ENCODE measurements at places on chromosomes 12 and 14.

GRCh38 chr14:59187802-59188460 is 536 bp upstream of the DAAM1 start:
- DNase-seq: peak; percentile 4

GRCh38 chr14:77790566-77791224 is 9.2 kb upstream of the ADCK1 start:
- DNase-seq: no peak

DNA sequence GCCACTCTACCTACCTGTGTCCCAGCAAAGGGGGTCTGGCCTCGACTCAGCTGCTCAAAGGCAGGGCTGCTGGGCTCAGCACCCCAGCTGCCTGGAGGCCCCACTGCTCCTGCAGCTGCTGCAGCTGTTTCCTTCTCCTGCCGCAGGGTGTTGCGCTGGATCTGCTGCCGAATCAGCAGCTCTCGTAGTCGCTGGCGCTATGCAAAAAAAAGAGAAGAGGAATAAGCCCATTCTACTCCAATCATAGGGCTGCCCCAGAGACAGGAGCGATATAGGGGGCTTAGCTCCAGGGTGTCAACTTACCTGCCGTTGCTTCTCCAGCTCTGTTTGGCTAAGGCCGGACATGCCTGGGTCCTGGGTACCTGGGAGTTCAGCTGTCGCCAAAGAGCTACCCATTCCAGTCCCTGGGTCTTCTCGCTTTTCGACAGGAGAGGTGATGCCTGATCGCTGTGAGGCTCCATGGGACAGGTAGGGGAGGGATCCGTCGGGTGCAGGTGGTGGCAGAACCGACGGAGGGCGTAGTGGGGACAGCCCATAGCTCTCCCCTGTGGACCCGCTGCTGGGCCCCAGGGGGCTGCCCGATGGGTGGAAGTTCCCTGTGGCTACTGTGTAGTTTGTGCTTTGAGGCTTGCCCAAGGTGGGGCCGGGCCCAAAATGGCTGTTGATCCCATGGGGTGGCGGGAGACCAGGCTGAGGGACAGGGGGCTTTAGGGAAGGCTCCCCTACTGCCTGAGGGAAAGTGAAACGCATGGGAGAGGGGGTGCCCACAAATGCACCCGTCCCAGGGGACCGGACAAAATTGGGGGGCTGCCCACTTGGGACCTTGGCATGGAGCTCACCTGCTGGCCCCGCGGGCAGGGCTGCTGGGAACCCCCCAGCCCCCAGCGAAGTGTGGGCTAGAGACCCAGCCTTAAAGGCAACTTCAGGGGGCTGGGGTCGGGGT is 20.9 kb downstream of the KMT2D start:
- DNase-seq: no peak

DNA sequence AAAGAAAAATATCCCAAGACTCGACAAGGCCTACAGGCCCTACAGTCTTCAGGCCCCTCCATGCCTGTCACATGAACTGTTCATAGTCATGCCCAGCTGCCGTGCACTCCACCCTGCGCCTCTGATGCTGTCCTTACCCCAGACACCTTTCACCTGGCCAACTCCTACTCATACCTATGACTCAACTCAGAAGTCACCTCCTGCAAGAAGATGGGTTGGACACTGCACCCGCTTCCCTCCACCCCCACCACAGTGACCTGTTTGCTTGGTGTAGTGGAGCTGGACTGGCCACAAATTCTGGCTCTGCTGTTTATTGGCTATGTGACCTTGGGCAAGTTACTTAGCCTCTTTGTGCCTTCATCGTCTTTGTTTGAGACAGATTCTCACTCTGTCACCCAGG is 56.2 kb downstream of the PHETA1 start:
- no peak for DNase-seq

DNA sequence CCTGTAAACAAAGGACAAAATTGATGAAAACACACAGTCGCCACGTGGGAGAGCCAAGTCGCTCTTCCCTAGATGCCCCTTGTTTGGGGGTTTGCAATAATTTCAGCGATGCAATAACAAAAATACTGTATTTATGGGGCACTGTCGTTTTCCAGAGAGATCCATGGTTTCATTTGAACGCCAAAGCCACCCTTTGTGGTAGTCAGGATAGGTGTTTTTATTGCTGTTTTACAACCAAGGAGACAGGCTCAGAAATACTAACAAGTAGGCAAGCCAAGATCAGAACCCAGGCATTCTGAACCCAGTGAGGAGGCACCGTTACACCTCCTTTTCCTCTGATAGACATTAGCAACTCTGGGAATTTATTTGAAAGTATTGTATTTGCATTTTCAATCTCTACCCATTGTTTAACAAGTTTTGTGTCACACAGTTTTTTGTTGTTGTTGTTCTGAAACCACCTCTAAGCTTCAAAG is 831 bp upstream of the BTBD7 start:
- no peak for DNase-seq

- DNase-seq: no peak
Observed at GRCh38 chr12:5203274-5203673, 159.6 kb downstream of the KCNA5 start.

- DNase-seq: no peak
Observed at GRCh38 chr14:93280743-93281142, 52.1 kb downstream of the BTBD7 start.

GRCh38 chr12:128820723-128821432 is 2.9 kb downstream of the SLC15A4 start:
- peak; percentile 88 for DNase-seq

DNA sequence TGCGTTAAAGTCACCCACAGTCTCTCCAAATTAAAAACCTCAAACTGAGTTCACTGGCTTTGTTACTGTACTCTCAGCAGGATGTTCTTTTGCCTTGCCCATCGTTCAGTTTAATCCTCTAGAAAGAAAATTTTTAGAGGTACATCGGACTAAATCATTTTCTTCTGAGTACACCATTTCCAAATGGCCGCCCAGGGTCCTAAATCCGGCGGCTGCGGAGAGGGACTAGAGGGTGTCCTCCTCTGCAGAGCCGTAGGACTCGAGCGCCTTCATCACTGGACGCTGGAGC is 1.4 kb downstream of the LIN7A start:
- no peak for DNase-seq

DNA sequence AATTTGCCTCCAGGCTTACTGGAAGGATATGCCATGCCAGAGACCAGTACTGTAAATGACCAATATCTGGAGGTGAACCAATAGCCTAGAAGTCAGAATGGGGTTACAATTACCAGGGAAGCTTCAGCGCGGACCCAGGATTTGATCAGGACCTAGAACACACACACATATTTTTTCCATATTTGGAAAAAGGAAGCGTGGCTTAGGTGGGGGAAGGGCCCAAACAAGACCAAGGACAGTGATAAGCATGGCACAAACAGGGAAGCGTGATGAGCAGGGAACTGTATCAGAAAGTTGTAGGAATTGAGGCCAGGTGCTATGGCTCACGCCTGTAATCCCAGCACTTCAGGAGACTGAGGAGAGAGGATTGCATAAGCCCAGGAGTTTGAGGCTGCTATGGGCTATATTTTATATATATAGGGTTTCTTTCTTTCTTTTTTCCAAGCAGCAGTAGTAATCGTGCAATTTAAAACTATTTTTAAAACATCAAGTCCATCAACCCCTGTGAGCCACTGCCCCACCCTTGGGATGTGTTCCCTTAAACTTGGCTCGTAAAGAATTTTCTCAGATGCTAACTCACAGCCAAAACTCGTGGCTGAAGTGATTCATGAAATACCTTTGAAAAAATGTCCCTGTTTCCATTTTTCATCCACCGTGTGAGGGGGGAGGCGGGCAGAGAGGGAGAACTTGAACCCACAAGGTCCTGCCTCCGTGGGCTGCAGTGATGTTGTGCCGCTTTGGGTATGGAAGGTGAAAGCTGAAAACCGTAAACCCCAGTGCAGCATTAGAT is 16.7 kb downstream of the HRK start:
- no peak for DNase-seq

DNA sequence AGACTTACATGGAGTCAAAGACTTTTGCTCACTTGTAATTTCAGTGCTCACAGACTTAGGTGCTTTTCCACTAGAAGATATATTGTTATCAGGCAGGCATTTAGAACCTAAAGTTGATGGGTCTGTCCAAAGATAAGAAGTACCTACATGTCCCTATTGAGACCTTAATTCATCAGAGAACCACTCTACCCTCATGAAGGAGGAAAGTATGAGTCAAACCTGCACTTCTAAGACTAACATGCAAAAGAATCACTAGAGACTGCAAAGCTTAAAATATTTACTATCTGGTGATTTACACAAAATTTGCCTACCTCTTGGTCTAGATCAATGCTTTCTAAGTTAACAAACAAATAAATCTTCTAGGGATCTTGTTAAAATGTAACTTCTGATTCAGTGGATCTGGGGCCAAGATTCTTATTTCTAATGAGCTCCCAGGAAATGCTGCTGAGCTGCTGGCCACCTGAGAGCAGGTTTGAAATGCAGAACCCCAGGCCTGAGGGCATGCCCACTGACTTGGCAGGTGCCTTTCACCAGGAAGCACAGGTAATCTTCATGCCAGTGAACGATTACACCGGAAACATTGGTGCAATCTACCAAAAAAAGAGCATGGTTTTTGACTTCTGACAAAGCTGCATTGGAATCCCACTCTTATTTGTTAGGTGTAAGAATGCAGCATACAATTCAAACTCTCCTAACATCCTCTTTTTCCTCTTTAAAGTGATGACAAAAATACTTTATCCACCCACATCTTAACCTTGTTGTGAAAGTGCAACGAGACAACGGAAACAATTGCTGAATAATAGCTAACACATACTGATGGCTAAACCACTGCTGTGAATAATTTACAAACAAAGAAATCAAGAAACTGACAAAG is 214.2 kb downstream of the ADAMTS20 start:
- no peak for DNase-seq

GRCh38 chr14:104335176-104335575 is 196.8 kb downstream of the KIF26A start:
- no peak for DNase-seq

DNA sequence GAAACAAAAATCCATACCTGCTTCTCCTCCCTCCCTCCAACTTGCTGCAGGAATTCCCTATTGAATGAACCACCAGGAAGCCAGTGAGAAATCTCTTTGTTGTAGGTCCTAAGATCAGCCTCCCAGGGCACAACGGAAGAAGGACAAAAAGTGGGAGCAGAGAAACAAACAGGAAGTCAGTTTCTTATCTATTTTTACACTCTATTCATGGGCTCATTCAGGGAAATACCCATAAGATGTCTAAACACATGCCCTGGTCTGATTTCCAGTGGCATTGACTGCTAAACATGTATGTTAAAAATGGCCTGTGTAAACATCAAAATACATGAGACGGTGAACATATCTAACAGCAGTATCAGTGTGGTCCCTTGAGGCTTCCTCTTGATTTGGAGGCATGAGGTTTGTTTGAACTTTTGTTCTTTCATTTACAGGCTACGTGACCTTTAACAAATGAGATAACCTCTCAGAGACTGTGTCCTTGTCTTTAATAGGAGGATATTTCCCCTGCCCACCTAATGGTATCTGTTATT is 18.8 kb downstream of the GPR65 start:
- no peak for DNase-seq

DNA sequence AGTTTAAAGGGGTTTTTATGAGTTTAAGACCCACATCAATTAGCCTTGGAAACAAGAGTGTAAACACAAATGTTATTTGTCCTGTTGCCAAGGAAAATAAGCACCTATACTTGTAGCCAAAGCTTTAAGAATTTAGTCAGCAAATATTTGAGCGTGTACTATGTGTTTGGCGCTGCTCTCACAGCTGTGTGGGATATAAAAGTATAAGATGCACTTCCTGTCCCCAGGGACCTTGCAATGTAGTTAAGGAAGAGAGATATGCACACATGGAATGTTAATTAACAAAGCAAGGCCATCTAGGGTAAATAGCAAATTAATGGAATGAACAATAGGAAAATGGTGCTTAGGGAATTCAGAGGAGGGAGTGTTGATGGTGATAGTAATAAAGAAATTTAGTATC is 134.9 kb upstream of the SRRM4 start:
- no peak for DNase-seq

DNA sequence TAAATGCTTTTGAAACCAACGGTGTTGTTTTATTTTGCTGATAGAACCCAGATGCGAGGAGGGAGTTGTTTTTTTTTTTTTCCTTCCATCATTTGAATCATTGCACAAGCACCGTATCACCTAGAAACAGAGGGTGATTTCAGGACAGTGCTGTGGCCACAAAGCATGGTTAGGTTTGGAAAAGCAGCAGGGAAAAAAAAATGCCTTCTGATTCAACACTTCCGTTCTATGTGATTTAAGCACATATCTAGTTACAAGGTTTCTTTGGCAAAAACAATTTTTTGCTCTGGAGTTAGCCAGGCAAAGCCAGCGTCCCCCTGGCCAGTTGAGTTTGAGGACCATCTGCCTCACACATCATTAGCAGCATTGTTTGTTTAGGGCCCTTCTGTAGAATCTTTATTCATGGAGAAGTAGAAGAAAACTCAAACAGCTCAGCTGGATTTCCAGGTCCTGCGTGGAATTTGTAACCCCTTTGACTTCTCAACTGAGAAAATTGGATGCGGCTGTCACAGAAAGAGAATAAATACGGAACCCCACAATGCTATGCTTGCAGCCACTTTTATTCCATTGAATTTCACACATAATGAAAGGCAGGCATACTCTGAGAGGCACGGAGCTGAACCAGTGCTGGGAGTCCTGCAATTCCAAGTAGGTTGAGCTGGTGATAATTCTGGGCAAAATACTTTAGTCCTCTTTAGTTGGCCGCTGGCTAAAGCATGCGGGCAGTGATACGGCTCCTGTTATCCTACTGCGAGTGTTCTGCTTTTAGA is 17.0 kb upstream of the WNT5B start:
- DNase-seq: no peak

- DNase-seq: no peak
Observed at GRCh38 chr12:89372584-89373370, 20.5 kb upstream of the DUSP6 start.

GRCh38 chr14:100905166-100905565 is 1.6 kb upstream of the RTL1 start:
- no peak for DNase-seq

- DNase-seq: no peak
Observed at GRCh38 chr12:15563663-15564062, 225.5 kb downstream of the EPS8 start.

GRCh38 chr12:50351120-50352043 is 45.0 kb downstream of the FAM186A start:
- no peak for DNase-seq

DNA sequence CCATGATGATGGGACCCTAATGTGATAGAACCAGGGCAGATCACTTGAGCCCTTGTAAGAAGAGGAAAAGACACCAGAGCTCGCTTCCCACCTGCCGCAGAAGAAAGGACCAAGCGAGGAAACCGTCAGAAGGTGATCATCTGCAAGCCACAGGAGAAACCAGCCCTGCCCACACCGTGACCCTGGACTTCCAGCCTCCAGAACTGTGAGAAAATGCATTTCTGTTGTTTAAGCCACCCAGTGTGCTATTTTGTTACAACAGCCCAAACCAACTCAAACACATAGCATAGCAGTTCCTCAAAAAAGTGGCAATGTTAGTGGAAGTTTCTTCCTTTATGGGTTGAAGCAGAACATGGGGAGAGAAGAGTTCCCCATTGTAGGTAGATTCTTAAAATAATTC is 107.9 kb upstream of the BCL2L14 start:
- no peak for DNase-seq

DNA sequence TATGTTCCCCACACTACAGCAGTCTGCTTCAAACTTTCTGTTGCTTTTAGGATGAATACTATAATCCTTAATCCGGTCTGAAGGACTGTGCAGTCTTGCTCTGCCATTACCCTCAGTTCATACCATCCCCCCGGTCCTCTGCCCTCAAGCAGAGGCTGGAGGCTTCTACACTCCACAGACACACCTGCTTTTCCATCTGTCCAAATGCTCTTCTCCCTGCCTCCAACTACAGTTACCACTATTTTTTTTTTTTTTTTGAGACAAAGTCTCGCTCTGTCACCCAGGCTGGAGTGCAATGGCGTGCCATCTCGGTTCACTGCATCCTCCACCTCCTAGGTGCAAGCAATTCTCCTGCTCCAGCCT is 19.3 kb upstream of the KCNH3 start:
- DNase-seq: no peak
